ENCODE measurements at places on chromosomes 5 and 9.

- no peak for DNase-seq
Measured at GRCh38 chr5:110269478-110270142, 456.9 kb downstream of the TMEM232 start.

GRCh38 chr9:104836235-104836634 is 72.3 kb downstream of the NIPSNAP3B start:
- DNase-seq = no peak

DNA sequence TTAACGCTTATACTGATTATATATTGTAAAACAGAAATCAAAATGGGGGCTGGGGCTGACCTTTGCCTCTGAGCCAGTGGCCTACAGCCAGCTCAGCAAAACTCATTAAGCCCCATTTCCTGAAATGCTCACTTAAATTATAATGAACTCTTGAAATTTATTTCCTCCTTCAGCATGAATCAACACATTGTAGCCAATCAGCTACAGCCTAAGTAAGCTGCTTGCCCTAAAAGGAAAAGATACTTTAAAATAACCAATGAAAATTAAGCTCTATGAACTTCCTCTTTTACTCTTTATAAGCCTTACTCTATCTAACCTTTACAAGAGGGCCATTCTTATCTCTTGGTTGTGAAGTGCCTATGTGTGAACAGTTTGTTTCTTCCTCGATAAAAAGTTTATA is 33.5 kb upstream of the SUB1 start:
- no peak for DNase-seq

- DNase-seq = no peak
Measured at GRCh38 chr5:175590471-175590881, 67.4 kb upstream of the HRH2 start.

DNA sequence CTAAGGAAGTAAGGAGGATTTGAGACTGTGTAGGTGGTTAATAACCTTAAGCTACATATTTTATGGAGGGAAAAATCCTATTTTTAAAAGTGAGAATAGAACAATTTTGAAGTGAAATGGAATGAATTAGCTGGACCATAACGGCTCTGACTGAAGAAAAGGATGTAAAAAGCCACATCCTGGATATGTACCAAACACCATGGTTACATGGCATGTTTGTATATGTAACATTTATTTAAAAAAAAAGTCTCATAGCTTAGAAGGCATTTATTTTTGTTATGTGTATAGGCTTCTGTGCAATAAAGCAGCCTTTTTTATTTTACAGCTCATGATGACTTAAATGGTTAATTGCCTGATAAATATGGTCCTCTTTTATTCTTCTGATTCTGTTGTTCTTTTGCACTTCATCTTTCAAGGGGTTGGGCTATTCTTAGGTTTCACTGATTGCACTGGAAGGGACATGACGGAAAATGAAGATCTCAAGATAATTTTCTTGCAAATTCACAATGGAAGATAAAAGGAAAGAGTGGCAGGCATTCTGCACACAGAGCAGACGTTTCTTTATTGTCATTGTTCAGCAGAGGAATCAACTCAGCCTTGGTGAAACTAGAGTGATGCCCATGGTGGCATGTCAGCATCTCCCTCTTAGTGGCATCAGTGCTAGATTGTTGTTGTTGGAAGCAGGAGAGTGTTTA is 63.1 kb downstream of the DOCK8 start:
- no peak for DNase-seq

Data from activated CD4-positive, alpha-beta T cell treated with anti-CD3 and anti-CD28 coated beads, Interleukin-2, amount 50 U/mL, for 24 hours (primary cell).